ENCODE measurements at places on chromosomes 5 and 9.

GRCh38 chr9:5518171-5518936 is 8.0 kb downstream of the PDCD1LG2 start:
- no peak for DNase-seq

DNA sequence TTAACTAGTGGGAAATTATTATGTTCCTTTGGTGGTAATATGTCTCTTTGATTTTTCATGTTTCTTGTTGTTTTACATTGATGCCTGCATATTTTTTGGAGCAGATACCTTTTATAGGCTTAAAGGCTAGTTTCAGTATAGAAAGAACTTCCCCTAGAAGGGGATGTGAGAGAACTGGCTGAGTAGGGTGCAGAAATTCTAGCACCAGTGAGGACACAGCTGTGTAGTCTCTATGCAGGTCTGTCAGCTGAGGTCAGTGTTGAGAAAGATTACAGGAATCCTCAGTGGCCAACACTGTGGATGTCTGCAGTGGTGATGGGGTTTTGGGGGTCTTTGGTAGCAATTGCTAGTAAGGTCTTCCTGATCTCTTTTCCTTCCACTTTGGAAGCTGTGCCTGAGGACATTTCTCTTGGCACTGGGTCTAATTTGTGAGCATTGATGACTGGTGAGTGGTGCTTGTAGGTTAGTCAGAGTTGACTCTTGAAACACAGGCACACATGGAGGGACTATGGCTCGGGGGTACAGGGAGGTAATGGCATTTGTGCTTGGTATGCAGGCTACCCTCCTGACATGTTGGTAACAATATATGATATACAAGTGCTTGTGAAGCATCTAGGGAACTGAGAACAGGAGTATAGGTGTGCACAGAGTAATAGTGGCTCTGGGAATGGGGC is 221.4 kb downstream of the SPATA31D1 start:
- no peak for DNase-seq

- no peak for DNase-seq
These were observed 90.9 kb upstream of the MTAP start for GRCh38 chr9:21711504-21711903.

- DNase-seq, result no peak
These were observed 38.9 kb downstream of the SNX30 start for GRCh38 chr9:112789473-112789872.

DNA sequence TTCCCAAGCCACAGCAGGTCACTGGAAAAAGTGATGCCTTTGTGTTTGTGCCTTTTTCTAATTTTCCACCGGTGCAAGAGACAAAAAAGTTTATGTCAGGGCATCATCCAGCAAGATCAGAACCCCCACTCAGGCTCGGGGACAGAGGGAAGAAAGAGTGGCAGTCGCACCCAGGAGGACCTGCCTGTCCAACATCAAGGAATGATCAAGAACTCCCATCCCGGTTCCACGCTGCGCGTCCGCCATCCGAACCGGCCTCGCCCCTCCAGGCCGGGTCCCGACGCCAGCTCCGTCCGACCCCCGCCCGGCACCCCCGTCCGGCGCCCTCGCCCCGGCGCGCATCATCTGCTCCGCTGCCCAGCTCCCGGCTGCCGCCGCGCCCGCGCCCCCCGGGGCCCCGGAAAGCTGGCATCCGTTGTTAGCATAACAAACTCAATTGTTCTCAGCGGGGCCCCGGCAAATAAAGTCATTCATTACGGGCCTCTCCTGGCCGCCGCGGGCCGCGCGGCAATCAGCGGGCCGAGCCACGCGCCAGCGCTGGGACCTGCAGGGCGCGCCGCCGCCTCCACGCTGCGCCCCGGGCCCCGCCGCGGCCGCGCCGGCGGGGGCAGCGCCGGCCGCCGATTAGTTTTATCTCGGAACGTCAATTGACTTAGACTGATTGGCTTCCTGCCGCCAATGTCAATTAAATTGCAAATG is 48.1 kb downstream of the PAX5 start:
- DNase-seq, result no peak

DNA sequence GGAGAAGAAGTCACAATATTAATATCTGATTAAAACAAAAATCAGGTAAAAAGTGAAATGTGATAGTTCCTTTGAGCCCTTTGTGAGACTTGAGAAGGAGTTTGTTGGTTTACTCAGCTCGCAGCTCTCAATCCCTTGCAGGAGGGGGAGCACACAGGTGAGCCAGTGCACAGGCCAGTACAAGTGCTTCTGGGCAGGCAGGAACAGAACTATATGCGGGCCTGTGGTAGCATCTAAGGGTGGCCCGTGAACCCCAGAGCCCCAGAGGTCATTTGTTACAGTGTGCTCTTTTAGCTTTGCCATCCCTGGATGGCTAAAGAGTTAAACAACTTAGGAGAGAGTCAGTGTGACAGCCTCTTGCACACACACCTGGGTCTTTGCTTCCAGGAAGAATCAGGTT is 215.3 kb upstream of the EDIL3 start:
- DNase-seq, result no peak

All from stimulated activated CD4-positive, alpha-beta T cell treated with anti-CD3 and anti-CD28 coated beads, TNF-alpha, amount 100 ng/mL, for 24 hours (primary cell).